Stomach (tissue), 19 donors: ENCODE measurements at places on chromosomes 1 and 21. TPM values are rescaled to one million over a fixed set of nuclear protein-coding genes. Genes with fewer than 3 reads are reported as not detected.

FMO2 gene
- 47.3 TPM for total RNA-seq

DNA sequence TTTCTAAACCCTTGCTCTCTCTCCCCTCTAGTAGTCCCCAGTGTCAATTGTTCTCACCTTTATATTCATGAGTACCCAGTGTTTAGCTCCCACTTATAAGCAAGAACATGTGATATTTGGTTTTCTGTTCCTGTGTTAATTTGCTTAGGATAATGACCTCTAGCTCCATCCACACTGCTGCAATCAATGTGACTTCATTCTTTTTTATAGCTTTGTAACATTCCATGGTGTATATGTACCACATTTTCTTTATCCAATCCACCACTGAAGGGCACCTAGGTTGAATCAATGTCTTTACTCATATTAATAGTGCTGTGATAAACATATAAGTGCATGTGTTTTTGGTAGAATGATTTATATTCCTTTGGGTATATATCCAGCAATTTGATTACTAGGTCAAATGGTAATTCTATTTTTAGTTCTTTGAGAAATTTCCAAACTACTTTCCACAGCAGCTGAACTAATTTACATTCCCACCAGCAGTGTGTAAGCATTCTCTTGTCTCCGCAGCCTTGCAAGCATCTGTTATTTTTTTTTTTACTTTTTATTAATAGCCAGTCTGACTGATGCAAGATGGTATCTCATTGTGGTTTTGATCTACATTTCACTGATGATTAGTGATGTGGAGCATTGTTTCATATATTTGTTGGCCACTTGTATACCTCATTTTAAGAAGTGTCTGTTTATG, 277.8 kb downstream of the LTN1 start:
- no peaks in the 10 kb centered on the region for H3K4me1 ChIP-seq
- no peaks in the 10 kb centered on the region for H3K36me3 ChIP-seq
- no peak overlapping the region for H3K27ac ChIP-seq
- no peaks in the 10 kb centered on the region for H3K27me3 ChIP-seq
- DNase-seq, result no peak

DNA sequence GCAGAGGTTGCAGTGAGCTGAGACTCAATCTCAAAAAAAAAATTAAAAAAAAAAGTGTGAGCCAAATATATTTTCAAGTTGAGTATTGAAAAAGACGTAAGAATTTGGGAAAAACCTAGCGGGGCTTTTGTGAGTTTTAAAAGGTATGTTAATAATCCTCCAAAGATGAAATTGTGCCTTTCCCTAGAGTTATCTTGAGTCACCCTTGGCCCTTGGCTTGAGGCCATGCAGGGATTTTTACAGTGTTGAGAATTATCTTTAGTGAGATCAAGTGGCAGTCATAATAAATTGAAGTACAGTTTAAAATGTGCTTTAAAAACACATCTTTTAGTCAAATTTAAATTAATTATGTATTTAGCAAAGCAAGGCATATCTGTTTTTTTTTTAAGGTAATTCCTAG, 32.7 kb downstream of the PPP2R5A start:
- no peak for DNase-seq
- H3K27ac ChIP-seq, result no peak overlapping the region
- no peaks in the 10 kb centered on the region for H3K27me3 ChIP-seq
- no peaks in the 10 kb centered on the region for H3K36me3 ChIP-seq
- H3K4me1 ChIP-seq, result peaks cover 45% of the 10 kb centered on the region
- no peak overlapping the region for H3K4me3 ChIP-seq

GRCh38 chr1:183520379-183520778, 48.1 kb downstream of the SMG7 start:
- H3K27me3 ChIP-seq, result no peaks in the 10 kb centered on the region
- DNase-seq, result no peak
- H3K4me1 ChIP-seq, result no peaks in the 10 kb centered on the region
- peaks cover 63% of the 10 kb centered on the region for H3K36me3 ChIP-seq
- H3K4me3 ChIP-seq, result no peak overlapping the region

GRCh38 chr1:117665556-117666270, 59.9 kb downstream of the TENT5C start:
- H3K36me3 ChIP-seq, result no peaks in the 10 kb centered on the region
- H3K4me1 ChIP-seq, result no peaks in the 10 kb centered on the region
- H3K4me3 ChIP-seq, result no peak overlapping the region
